ENCODE measurements at places on chromosomes 2 and 18. TPM values are rescaled to one million over a fixed set of nuclear protein-coding genes. Genes with fewer than 3 reads are reported as not detected.

Gene ANKRD29
- polyA plus RNA-seq: 17.4 TPM

Gene KYNU
- 302 TPM for polyA plus RNA-seq

Gene ASTL
- not detected for polyA plus RNA-seq

Gene PROC
- polyA plus RNA-seq: 7.7 TPM

Gene EPHA4
- 0.54 TPM for polyA plus RNA-seq

Gene PLA2R1
- polyA plus RNA-seq: 3.6 TPM

Gene NLRC4
- not detected for polyA plus RNA-seq

Gene UGT1A4
- polyA plus RNA-seq: 0.05 TPM

Gene TTLL4
- 25.6 TPM for polyA plus RNA-seq

Gene GAL3ST2
- polyA plus RNA-seq: 0.41 TPM

Gene ZNF397
- 7.2 TPM for polyA plus RNA-seq

Gene DCC
- polyA plus RNA-seq: not detected

Gene TEX44
- not detected for polyA plus RNA-seq

Gene SLC14A1
- not detected for polyA plus RNA-seq

Gene REG1B
- polyA plus RNA-seq: not detected

Gene SGPP2
- polyA plus RNA-seq: 0.08 TPM

Gene MAPRE2
- polyA plus RNA-seq: 11.4 TPM

Gene ITM2C
- polyA plus RNA-seq: 105 TPM

Gene ERCC3
- polyA plus RNA-seq: 55.7 TPM

Gene LYG1
- 2.9 TPM for polyA plus RNA-seq

Gene CNTNAP5
- polyA plus RNA-seq: not detected

Gene AGAP1
- polyA plus RNA-seq: 20.6 TPM

Gene RGPD3
- polyA plus RNA-seq: 0.12 TPM

Gene KIF5C
- polyA plus RNA-seq: 0.28 TPM

Gene ASXL3
- not detected for polyA plus RNA-seq
